ENCODE measurements at places on chromosomes 13 and 19.

DNA sequence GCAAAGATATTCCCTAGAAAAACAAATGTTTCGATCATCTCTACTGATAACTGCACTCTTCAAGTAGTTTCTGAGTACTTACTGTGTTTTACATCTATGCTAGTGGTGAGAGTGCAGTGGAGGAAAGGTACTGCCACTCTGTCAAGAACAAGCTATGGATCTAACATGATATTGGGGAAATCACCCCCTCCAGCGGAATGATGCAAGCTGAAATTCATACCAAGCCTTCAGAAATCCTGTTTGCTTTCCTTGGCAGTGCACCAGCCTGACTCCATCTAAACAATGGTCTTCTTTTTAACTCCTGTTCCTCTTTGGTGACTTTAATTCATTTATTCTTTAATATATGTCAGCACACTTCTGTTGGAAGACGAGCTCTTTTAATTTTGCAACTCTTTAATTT lies 238.0 kb downstream of the PCDH9 start:
- no peak for DNase-seq

DNA sequence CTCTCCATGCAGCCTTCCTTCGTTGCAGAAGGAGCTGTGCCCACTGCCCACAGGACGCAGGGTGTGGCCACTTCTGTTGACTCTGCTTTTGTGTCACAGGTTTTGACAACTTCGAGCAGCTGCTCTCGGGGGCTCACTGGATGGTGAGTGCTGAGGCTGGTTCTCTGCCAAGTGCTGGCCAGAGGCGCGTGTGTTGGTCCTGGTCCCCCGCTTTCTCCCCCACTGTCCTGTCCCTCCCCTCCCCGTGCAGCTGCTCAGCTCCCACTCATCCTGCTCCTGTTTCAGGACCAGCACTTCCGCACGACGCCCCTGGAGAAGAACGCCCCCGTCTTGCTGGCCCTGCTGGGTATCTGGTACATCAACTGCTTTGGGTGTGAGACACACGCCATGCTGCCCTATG lies 10.6 kb upstream of the PDCD2L start:
- no peak for DNase-seq

DNA sequence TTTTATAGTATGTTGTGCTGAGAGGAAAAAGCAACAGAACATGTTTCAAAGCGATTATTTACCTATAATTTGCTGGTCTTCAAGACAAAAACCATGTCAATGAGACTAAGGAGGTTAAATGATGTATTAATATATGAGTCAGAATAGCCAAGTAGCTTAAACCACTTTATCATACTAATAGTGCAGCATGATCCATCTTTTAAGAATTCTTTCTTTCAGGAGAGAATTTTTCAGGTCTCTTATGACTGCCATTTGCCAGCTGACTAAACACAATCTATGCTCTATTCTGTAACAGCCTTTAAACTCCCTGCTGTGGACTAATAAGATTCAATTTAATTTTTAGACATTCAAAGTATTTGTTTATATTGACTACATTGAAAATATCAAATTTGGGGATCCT lies 93.7 kb downstream of the TRPC4 start:
- DNase-seq = no peak

GRCh38 chr13:101298517-101298916 lies 117.8 kb downstream of the NALCN start:
- DNase-seq = no peak

DNA sequence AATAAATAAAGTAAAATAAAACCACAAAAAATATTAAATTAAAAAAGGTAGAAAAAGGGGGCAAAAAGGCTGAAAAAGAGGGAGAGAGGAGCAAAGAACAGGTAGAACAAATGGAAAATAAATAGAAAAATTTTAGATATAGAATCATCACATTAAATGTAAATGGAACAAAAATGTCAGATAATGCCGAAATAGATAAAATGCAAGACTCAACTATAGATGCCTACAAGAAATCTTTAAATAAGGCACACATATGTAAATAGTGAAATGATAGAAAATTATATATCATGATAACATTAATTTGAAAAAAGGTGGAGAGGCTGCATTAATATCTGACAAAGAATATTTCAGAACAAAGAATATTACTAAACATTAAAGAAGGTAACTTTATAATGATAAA lies 477.1 kb upstream of the SPRY2 start:
- DNase-seq = no peak

GRCh38 chr13:95494082-95494681 lies 58.3 kb upstream of the CLDN10 start:
- DNase-seq = peak; percentile 38

GRCh38 chr13:42255886-42256285 lies 16.1 kb upstream of the AKAP11 start:
- DNase-seq = no peak

- DNase-seq = no peak
Measured at GRCh38 chr13:77907666-77908341, 10.8 kb downstream of the EDNRB start.

- DNase-seq = no peak
Measured at GRCh38 chr13:84487752-84488151, 605.5 kb upstream of the SLITRK1 start.

DNA sequence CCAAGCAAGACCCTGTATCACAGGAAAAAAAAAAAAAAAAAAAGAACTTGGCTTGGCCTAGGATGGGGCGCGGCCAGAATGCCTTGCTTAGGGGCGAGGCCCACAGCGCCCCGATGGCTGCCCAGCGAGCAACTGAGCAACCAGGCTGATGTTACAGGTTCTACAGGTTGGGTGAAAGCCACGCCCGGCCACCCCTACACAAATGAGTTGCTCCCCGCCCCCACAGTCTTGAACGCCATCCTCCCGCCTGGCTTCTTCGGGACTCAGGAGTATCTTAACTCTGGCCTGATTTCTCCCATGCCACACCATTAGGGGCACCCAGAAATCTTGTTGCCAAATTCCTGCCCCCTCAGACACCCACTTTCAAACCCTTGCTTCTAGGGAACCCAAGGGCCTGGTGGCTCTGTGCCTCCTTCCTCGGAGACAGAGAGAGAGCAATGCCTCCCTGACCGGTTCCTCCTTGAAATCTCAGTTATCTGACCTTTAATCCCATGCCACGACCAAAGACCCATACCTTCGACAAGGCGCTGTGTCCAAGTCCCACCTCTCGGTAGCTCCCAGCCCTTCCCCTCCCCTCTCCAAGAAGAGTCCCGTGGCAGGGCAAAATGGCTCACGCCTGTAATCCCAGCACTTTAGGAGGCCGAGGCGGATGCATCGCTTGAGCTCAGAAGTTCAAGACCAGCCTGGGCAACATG lies 1.1 kb upstream of the CBLC start:
- DNase-seq = no peak

- no peak for DNase-seq
Measured at GRCh38 chr19:50478901-50479715, 2.5 kb upstream of the GARIN5A start.

- no peak for DNase-seq
Measured at GRCh38 chr19:44050740-44051649, 841 bp upstream of the ZNF223 start.

DNA sequence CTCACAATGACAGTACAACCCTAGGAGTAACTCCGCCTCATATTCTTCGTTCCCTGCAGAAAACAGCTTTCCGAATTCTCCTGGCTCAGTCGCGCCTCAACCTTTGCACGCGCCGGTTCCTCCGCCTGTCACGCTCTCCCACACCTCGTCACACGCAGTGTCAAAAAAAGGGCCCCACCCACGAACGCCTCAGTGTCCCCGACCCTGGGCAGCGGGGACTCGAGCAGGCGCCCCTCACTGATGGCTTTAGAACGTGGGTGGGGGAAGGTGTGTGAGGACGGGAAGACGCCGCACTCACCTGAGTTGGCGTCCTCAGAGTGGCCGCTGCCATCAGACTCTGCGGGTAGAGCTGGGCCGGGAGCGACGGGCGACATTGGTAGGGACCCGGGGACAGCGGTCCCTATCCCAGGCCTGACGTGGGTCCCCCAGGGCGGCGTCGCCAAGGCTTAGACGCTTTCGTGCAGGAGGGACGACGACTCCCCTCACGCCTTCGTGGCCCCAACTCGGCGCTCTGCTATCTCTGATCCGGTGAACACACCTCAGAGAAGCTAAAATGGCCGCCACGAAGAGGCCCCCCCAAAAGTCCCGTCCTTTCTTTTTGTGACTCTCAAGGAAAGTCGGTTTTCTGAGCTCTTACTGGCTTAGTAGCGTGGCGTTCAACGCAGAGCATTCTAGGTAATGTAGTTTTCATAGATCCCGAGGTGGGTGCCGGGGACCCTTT lies at the start of gene ZNF154:
ZNF154 (minus strand) TSS at position 564 of the 721 bp plus-strand sequence; CDS start at position 331, 233 bp downstream.
- no peak for DNase-seq

DNA sequence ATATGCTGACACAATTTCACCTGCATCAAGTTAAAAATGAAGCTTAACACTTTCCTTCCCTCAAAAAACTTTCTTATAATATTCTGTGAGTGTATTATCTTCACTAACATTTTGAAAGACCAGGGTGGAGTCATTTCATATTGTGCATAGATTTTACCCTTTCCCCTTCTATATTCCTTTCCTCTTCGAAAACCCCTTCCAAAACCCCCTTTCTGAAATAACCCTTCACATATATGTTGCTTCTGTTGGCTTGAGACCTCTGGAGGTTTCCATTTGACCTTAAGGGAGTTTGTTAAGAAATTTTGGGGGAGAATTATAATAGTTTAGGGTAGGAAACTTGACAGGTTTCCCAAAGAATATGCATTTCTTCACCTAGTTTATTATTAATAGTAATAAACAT lies 489.6 kb upstream of the MIR17HG start:
- no peak for DNase-seq

DNA sequence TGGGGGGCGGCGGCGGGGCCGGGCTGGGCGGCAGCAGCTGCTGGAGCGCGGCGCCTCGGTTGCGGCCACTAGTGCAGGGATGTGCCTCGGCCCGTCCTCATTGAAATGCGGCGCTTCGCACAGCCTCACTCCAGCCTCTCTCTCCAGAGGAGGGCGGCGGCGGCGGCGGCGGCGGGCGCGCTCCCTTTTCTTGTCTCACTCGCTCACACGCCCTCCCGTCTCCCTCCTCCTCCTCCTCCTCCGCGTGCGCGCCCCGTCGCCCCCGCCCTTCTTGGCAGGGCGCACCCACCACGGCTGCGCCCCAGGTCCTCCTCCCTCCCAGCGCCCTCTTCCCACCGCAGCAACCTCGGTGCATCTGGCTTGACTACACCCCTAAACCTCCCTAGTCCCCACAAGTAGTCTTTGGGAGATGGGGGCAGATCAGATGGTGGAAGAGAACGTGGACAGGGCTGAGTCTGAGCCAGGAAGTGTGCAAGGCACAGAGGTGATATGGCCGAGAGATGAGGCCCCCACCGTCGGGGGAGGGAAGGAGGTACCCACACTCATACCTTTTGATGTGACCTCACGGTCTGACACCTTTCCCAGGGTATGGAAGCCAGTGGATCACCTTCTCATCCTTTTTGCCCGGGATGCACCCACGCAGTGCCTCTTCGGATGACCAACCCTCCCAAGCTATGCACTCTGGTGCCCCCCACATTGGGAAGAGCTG lies at the start of gene DCLK1:
DCLK1 (minus strand) TSS at position 161 of the 709 bp plus-strand sequence.
- no peak for DNase-seq

DNA sequence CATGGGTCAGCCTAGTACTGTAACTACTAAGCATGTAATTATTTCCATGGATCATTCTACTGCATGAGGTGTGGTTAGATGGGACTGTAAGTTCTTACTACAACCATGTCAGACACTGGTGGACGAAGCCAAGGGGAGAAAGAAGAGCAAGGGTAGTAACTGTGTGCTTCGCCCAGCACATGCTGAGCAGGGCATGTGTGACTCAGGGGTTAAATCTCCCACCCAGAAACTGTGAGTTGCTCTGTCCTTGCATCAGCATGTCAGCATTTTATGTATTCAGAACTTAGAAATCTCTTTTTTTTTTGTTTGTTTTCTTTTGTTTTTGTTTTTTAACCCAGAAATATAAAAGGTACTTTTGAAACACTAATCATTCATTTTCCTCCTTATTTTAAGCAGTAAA lies 436.6 kb upstream of the KLF12 start:
- no peak for DNase-seq

DNA sequence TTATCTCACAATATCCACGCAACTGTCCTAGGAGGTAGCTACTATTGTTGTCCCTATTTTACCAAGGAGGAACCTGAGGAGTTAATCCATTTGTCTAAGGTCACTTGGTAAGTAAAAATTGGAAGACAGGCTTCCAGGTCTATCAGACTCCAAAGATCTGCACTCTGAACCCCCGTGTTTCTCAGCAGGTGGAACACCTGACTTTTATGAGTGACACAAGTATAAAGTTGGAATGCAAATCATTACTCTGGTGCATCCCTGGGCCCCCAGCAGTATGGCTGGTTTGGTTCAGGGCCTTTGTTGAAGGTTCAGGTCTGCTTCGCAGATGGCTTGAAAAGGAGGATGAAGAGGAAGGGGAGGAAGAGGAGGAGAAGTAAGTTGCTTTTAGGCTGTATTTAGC lies 46.0 kb downstream of the RGCC start:
- no peak for DNase-seq

All from H54 (cell line).